ENCODE measurements at places on chromosomes 11 and 22.

DNA sequence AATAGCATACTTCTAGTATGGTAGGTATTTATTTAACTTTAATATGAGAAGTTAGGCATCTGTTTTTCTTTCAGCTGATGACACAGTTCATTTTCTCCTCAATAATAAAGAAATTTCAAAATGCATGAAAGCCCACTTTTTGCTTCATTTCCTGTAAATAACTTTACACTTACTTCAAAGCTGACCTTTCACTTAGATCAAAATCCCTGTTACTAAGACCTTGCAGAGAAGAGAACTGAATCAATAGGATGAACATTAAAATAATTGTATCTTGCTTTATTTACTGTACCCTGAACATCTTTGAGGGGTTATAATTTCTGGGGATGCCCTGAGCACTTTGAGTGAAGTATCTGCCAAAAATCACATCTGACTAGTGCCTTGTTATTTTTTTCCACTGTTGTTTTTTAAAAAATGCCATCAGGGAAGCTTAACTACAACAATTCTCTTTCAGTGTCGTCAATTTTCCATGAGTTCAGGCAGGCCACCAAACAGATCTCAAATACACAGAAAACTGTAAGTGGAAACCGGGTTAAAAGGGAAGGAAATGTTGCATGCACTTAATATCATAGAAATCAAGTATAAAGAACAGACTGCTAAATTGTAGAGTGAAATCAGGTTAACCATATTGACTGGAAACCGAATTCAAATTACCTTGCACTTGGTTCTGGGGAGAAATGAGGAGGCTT lies 206.2 kb downstream of the MAML2 start:
- DNase-seq, result peak; percentile 31

GRCh38 chr22:47633111-47633510 lies 870.7 kb downstream of the TBC1D22A start:
- no peak for DNase-seq

DNA sequence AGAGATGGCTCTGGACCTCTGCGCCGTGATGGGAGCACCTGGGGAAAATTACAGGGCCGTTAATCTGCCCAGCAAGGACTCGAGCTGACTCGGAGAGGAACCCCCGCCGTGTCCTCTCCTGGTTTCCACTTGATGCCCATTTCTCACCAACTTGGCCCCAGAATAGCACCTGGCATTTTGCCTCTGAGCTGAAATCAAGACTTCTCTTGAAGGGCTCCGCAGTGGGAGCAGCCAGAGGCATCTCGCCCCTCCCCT lies 19.0 kb upstream of the CABP7 start:
- DNase-seq, result no peak

- DNase-seq, result no peak
Measured at GRCh38 chr11:110526323-110526722, 96.6 kb downstream of the FDX1 start.

Measured in suppressor macrophage treated with lipopolysaccharide for 4 hours (primary cell).